T47D (cell line): ENCODE measurements at places on chromosomes 4 and X.

- DNase-seq, result no peak
Measured at GRCh38 chr4:108833046-108833445, 70.2 kb upstream of the ETNPPL start.

DNA sequence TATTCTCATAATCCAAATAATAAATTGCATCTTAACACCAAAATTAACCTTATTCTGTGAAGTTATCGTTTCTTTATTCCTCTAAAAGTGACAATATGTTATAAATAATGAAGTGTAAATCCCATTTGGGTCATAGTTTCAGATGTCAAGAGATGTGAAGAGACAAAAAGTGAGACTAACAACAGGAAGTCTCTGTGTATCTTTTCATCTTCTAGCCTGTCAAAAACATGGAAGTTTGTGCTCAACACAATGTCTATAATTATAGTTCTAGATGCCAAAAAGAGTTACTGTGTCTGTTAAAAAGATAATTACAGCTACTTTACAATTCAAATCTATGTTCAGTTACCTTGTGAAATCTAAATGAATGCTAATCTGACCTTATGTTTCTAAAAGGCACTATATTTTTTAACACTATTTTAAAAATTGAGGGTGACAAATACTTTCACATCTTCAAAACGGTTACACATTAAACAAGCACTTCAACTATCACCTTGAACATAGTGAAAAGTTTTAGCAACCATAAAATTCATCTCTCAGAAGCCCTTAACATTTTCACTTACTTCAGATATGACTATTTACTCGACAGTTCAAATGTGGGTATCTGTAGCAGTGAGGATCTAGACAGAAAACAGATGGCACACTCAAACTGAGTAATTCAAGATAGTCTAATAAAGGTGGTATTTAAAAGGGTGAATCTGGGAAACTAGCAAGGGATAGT, 509.8 kb downstream of the ARAP2 start:
- no peak for DNase-seq

GRCh38 chrX:40474205-40474626, 106.6 kb upstream of the ATP6AP2 start:
- peak; percentile 85 for DNase-seq

DNA sequence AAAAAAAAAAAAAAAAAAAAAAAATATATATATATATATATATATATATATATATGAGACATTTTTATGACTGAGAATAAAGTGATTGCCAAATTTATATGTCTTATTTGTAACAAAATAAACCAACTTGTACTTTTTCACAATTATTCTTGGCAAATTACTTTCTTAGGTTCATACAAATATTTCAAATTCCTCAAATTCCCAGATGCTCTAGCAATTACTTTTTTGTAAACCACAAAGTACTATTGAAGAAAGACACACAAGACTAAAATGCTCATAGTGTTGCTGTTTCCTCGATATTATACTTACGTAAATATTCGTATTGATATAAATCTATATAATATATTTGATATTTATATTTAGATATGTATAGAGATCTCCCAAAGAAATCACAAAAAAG, 390.0 kb downstream of the FAT4 start:
- DNase-seq, result no peak

- no peak for DNase-seq
Measured at GRCh38 chr4:168550064-168550766, 53.4 kb downstream of the PALLD start.

DNA sequence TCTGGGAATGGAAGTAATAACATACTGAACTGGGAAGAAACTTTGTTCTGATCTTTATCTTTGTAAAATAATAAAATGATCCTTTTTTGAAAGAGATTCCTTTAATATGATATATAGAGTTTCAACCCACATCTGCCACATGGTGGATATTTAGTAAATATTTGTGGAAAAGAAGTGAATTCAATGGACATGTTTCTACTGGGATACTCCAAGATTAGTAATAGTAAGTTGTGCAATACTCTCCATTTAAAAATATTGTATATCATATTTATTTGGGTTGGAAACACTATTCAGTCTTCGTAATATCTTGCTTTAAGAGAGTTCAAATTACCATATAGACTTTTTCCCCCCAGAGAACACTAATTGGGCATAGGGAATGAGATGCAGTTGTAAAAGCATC, 17.8 kb upstream of the ARSJ start:
- DNase-seq, result no peak

DNA sequence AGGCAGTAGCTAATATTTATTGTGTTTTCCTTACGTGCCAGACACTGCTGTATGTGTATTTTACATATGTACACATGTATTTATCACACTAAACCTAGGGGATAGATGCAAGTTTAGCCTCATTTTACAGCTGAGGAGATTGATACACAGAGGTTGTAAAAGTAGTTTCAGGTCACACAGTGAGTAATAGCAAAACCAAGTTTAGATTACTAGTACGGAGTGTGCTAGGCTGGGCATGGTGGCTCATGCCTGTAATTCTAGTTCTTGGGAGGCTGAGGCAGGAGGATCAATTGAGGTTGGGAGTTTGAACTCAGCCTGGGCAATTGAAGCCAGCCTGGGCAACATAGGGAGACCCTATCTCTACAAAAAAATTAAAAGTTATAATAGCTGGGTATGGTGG, 701.1 kb upstream of the ATOH1 start:
- no peak for DNase-seq

DNA sequence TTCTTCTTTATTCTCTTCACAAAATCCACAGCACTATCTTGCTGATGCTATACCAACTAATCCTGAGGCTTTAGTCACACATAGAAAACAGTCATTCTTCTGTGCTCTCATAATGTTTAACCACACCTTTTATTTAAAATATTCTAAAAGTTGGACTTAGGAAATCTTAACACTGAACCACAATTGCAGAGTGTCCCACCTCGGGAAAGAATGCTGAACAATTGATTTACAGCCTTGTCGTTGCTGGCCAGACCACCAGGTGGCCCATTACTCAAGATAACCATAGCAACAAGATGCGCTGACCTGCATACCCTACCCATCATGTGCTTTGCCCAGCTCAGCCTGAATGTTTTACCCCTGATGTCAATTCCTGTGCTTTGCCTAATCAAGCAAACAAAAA, 100.8 kb downstream of the ARSJ start:
- DNase-seq, result no peak
